ENCODE measurements at places on chromosomes 3 and 15. TPM values are rescaled to one million over a fixed set of nuclear protein-coding genes. Genes with fewer than 3 reads are reported as not detected.

Gene SI
- total RNA-seq = 24.8 TPM

Gene TRAT1
- 0.41 TPM for total RNA-seq

Gene C3orf62
- total RNA-seq = 4.1 TPM

Gene CSPG5
- 2.6 TPM for total RNA-seq

Gene OR5K2
- total RNA-seq = not detected

Measured in transverse colon (tissue), 4 donors.